Activated T-cell treated with anti-CD3 and anti-CD28 coated beads for 4 hours (primary cell): ENCODE measurements at places on chromosomes 3 and 15.

DNA sequence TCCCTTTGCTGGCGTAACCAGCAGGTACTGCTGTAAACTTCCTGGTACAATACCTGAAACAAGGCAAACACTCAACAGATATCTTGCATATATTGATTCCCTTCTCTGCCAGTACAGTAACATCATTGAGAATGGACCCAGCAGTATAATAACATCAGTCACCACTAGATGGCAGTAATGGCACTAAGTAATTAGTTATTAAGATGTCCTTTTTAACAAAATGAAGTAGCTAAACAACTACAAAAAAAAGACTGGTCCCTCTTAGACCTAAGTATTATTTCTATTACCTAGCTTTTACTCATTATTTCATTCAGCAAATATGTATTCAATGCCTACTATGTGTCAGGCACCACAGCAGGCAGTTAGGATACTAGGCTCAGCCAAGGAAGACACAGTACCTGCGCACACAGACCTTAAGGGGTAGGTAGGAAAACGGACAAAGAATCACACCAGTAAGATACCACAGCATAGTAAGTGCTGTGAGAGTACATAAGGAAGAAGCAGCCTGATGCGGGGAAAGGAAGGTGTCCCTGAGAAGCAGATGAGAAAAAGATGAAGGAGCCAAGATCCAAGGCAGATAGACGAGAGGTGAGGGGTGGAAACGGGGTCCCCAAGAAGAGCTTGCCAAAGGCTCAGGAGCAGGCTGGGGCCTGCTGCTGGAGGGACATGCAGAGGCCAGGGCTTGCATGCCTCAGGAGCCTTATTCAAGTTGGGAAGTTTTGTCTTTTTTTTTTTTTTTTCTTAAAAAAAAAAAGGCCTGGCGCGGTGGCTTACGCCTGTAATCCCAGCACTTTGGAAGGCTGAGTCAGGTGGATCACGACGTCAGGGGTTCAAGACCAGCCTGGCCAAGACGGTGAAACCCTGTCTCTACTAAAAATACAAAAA is 102.7 kb upstream of the CHD2 start:
- DNase-seq, result peak; percentile 37

GRCh38 chr3:126441256-126441880 is 34.3 kb downstream of the ZXDC start:
- no peak for DNase-seq

DNA sequence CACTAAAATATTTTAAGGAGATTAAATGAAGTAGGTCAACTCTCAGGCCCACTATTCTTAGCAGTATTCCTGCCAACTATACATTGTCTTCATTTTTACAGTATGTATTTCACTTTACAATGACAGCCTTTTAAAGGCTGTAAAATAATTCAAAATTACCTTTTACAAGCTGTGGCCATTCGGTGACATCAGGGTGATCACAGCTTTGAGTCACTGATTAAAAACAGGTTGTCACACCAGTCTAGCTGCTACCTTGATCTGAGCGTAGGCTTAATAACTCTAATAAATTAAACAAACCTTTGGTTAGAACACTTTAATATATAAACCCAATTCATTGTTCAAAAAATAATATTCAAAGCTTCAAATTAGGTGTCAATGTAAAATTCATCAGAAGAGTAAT is 29.9 kb downstream of the UBE3A start:
- no peak for DNase-seq

DNA sequence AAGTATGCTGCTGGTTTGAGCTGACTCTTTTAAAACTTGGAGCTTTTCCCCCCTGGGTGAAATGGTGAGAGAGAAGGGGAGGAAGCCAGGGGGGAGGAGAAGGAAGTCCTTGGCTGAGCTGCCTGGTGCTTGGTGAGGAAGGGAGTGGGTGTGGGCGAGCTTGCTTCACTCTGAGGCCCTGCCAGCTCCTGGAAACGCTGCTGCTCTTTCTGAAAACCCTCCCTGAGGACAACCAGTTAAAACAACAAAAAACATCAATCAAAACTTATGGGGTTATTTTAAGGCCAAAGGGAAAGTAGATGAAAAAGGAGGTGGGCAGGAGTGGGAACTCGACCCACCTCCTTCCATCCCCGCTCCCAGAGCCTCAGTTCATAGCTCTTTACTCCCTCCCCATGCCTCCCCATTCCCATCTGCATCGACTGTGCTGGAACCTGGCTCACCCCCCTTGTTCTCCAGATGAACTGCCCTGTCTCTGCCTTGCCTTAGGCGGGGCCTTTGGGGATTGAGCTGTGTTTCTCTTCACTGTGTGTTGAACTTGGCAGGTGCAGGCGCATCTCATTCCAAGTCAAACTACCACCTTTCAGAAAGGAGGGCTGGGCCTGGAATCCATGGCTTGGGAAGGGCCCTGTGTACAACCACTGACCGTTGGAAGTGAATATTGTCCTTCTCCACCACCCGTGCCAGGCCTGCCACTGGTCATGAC is 166.1 kb downstream of the ZNF621 start:
- no peak for DNase-seq

DNA sequence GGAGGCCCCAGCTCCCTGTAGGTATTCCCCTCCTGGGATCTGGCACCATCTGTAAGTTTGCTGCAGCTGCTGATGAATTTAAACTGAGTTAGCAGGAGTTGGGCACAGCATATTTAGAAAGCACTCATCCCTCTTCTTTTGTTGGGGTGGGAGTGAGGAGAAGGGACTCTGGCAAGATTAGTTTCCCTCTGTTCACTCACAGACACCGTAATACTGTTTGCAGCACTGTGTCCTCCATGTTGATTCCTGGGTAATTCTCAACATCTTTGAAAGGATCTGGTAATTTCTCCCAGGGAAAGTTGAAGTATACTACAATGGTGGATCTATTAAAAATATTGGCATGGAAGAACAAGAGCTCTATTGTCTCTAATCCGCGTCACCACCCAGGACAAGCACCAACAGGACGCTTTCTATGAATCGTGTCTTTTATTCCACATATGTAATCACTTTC is 173.3 kb downstream of the RBMS3 start:
- no peak for DNase-seq

- no peak for DNase-seq
Measured at GRCh38 chr3:119631516-119631915, 28.9 kb downstream of the POPDC2 start.

GRCh38 chr15:85496551-85497171 is 116.3 kb downstream of the AKAP13 start:
- no peak for DNase-seq

- no peak for DNase-seq
Measured at GRCh38 chr3:151722856-151723255, 10.9 kb upstream of the AADACL2 start.

DNA sequence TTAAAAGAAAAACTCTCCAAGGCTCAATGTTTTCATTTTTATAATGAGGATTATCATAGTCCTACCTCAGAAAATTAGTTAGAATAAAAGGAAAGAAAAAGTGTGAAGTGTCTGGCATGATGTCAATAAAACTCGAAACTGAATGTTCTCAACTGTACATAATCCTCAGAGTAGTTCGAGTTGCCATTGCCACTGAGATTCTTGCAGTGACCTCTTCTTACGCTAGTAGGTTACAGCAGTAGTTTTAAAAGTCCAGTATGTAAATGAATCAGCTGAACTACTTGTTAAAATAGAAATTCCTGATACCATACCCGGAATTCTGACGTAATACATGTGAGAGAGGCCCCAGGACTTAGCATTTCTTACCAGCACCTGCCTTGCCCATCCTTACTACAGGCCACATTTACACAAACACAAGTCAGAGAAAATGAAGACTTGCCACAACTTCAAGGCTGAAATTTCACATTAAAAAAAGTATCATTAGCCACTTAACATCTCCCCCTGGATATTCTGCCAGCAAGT is 502.6 kb downstream of the FGF12 start:
- no peak for DNase-seq

- no peak for DNase-seq
Measured at GRCh38 chr3:43910750-43911149, 220.0 kb downstream of the ABHD5 start.

DNA sequence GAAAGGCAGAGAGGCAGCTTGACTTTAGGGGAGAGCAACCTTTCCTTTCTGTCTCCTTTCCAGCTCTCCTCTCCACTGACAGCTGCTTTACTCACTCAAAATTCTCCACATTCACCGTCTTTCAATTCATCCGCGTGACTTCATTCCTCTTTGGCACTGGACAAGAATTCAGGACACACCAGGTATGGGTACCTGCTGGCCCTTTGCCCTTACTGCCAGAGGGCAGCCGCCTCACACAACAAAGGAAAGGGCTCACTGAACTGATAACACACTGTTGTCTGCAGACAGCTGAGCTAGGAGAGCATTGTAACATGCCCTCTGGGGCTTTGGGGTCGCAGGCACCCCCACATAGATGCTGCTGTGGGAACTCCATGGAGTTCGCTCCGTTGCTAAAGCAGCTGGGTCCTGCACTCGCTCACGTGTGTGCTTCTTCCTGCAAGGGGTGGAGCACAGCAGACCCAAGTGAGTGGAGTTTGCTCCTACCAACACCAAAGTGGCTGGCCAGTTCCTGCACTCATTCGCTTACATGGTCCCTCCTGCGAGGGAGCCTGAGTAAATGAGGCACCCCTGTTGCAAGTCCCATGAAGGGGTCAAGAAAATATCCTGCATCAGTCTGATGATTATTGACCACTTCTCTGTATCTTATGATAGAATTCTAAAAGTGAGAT is 79.0 kb upstream of the SGO1 start:
- DNase-seq, result no peak

DNA sequence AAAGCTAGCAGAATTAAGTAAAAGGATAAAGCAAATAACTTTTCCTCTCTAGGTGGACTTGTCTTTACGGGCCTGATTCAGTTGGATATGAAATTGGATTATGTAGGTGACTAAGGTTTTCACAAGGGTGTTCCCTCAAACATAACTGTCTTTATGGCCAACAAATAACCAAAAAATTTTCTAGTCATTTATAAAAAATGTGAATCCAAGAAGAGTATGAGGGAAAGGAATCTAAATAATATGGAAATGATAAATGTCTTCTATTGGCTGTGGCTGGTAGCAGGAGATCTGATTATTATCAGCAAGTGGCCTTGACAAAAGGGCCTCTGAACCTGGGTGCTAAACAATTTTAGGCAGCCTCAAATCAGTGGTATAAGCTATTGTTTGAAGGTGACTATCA is 594.0 kb upstream of the UBE2E2 start:
- DNase-seq, result no peak

DNA sequence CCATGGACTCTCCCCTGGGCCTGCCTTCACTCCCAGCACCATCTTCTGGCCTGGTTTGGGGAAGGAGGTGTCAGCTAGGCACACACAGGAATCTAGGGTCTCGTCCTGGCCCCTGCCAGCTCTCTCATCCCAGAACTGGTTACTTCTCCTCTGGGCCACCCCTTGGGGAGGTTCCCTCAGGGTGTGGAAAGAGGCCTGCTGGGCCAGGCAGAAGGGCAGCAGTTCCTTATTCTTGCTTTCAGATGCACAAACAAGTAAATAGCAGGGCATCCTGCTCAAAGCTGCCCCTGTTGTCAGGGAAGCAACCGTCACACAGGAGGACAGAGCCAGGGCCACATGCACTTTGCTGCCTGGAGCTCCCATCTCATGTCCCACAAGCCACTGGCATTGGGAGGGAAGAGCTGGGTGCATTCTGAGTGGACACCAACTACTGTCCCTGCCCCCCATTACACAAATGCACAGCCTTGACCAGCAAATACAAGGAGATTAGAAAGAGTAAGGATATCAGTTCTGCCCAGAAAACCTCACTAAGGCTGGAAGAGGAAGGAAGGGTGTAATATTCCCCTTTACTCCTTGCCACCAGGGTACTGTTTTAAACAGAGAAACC is 108.8 kb upstream of the HACD2 start:
- no peak for DNase-seq

GRCh38 chr3:177754508-177754921 is 557.2 kb upstream of the TBL1XR1 start:
- no peak for DNase-seq

DNA sequence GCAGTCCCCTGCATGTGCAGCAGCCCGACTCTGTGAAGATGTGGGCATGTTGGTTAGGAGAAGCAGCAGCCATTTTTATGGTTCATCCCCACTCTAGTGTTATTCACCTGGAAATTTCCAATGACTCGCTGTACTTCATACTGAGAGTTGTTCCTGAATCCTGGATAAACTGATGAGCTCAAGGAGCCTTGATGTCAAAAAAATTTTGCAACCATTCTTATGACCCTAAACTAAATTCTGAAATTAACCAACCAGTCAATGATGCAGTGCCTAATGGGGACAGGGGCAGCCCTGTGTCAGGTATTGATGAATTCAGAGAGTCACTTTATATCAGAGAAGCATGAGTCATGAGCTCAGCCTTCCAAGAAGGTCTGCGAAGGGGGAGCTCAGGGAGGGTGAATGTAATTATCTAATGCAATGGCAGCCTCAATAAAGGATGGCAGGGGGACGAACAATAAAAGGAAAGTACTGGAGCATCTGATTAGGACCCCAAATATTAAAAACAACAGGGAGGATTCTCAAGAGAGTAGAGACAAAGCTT is 108.4 kb upstream of the VEPH1 start:
- DNase-seq, result no peak

- no peak for DNase-seq
Measured at GRCh38 chr3:87041191-87041590, 50.2 kb upstream of the VGLL3 start.

DNA sequence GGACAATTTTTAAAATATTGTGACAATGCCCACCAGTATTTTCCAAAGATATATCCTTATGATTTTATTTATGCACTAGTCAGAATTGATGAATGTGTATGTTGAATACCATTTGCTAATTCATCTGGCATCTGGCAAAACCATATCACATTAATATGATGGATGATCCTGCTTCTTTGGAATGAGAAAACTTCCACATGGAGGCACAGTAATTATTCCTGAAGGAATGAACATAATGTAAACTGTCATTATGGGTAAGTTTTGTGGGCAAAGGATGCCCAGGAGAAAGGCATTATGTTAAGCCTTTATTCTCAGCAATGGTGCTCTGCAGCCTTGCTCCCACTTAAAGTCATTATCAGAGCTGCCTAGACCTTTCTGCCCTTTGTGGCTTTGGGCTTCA is 113.0 kb upstream of the MME start:
- no peak for DNase-seq

GRCh38 chr3:73493543-73494308 is 131.0 kb downstream of the PDZRN3 start:
- no peak for DNase-seq

GRCh38 chr3:42653560-42654330 is at the start of gene ZBTB47:
ZBTB47 (plus strand) TSS chr3:42653697; CDS start chr3:42658356, 4,659 bp downstream.
- DNase-seq, result no peak

- no peak for DNase-seq
Measured at GRCh38 chr15:98884894-98885293, 122.7 kb downstream of the PGPEP1L start.
